T-helper 17 cell (primary cell): ENCODE measurements at places on chromosomes 3 and 15.

DNA sequence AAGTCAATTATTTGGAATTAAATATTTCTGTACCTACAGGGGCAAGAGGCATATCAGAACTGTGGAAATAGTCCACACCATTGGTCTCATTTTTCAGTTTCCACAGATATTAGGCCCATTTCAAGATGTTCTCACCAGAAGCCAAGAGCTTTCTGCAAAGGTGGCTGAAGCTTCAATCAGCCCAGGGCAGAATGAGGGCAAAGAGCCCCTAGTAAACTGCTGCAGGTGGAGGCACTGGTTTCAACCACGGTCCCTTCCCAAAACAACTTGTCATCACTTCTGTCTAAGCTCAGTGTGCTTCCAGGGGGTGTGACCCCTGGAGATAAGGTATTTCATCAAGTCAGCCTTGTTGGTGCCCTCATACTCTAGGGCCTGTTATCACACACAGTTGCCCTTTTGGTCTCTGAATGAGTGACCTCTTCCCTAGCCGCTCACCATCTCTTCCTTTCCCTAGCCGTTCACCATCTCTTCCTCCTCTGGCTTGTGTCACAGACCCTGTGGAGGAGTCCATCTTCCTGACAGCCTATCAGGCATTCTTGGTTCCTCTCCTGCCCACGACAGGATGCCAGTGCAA, 21.2 kb downstream of the IL17RD start:
- no peaks in the 10 kb centered on the region for H3K36me3 ChIP-seq
- no peak overlapping the region for H3K4me3 ChIP-seq
- no peak overlapping the region for H3K27ac ChIP-seq
- H3K27me3 ChIP-seq: peaks cover 51% of the 10 kb centered on the region

DNA sequence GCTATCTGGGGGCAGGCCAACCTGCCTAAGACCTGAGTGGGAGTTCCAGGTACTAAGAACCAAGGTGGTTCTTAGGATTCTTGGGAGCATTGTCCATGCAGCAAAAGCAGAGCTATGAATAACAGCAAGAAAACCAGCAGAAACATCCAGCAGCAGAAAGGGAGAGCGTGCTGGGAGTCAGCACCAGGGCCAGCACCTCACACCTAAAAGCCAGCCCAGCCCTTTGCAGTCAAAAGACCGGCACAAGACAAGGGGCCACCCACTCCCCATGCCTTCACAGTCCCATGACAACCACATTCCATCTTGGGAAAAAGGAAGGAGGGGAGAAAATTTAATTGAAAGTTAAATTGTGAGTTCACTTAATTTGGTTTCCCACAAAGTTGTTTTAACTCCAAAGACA, 364.9 kb downstream of the AGBL1 start:
- no peaks in the 10 kb centered on the region for H3K4me1 ChIP-seq
- no peaks in the 10 kb centered on the region for H3K36me3 ChIP-seq
- no peaks in the 10 kb centered on the region for H3K27me3 ChIP-seq
- H3K27ac ChIP-seq: no peak overlapping the region

GRCh38 chr15:40782609-40783227, 12.9 kb downstream of the C15orf62 start:
- peaks cover 5% of the 10 kb centered on the region for H3K36me3 ChIP-seq
- no peak overlapping the region for H3K27ac ChIP-seq
- no peaks in the 10 kb centered on the region for H3K27me3 ChIP-seq
- H3K4me1 ChIP-seq: peaks cover 19% of the 10 kb centered on the region
- peak; percentile 80 for DNase-seq
- no peak overlapping the region for H3K4me3 ChIP-seq

GRCh38 chr15:74036271-74037170, 42.0 kb downstream of the PML start:
- no peaks in the 10 kb centered on the region for H3K27me3 ChIP-seq
- DNase-seq: no peak
- no peak overlapping the region for H3K4me3 ChIP-seq
- peak overlapping the region; percentile 84 for H3K27ac ChIP-seq

GRCh38 chr3:15055019-15055557, 10.0 kb downstream of the MRPS25 start:
- peak; percentile 14 for DNase-seq
- H3K36me3 ChIP-seq: peaks cover 3% of the 10 kb centered on the region
- peak overlapping the region; percentile 3 for H3K4me3 ChIP-seq
- peaks cover 33% of the 10 kb centered on the region for H3K4me1 ChIP-seq
- no peaks in the 10 kb centered on the region for H3K27me3 ChIP-seq

- peaks cover 10% of the 10 kb centered on the region for H3K27me3 ChIP-seq
- no peak overlapping the region for H3K4me3 ChIP-seq
- no peaks in the 10 kb centered on the region for H3K36me3 ChIP-seq
- no peak for DNase-seq
- H3K27ac ChIP-seq: no peak overlapping the region
These were observed 761 bp upstream of the GRIP2 start for GRCh38 chr3:14540821-14541385.

DNA sequence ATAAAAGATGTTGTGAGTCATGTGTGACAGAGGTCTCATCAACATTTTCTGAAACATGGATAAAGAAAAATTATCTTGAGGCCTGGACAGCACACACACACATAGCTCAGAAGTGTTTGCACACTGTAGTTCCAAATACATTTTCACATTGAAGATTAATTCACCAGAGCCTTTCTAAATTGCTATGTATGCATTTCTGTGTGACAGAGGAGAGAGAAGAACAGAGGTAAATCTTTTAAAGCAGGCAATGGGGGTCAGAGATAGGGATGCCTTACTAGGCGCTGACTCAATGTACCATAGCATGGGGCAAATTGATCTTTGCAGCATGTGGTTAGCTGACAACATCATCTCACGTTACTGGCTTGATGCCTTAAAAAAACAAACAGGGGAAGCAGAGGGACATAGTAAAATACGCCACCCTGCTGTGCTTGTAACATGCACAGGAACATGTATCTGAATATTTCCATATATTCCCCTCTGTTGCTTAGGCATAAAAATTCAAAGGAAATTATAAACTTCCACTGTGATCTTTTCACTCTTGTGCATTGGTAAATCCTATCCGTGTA, 7.7 kb downstream of the POU1F1 start:
- H3K4me1 ChIP-seq: peaks cover 10% of the 10 kb centered on the region
- no peak overlapping the region for H3K4me3 ChIP-seq
- H3K27me3 ChIP-seq: no peaks in the 10 kb centered on the region
- DNase-seq: no peak
- H3K27ac ChIP-seq: no peak overlapping the region
- H3K36me3 ChIP-seq: peaks cover 2% of the 10 kb centered on the region

DNA sequence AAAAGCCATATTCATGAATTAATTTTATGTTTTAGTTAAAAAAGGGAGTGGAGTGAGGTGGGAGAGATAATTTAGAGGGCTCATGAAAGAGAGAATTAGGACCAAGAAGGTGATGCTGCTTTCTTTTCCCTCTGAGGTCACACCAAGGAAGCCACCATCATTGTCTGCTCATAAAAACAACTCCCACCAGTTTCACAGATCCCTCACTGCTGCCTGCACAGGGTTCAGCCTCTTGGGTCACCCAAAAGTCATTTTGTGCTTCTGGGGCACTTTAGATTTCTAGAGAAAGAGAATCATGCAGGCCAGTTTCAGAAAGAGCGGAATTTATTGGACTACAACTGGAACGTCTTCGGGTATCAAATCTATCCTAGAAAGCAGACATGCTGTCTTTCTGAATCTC, 241.4 kb upstream of the EOMES start:
- no peak for DNase-seq
- H3K27me3 ChIP-seq: peaks cover 14% of the 10 kb centered on the region
- peaks cover 4% of the 10 kb centered on the region for H3K36me3 ChIP-seq
- no peaks in the 10 kb centered on the region for H3K4me1 ChIP-seq
- H3K4me3 ChIP-seq: no peak overlapping the region

DNA sequence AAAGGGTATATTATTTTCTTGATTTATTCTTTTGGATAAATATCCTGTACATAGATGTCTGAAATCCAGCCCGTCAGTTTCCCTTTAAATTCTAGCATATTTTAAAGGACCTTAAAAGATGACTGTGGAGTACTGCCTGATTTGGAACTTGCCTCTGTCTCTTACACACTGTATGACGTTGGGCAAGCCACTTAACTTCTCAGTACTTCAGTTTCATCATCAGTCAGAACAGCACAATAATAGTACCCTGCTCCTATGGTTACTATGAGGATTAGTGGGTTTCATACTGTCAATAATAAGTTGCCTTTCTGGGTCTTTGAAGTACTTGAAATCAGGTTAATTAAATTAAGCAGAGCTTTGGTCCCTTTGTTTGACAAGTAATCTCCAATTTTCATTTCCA, 374.3 kb downstream of the TIGIT start:
- no peaks in the 10 kb centered on the region for H3K36me3 ChIP-seq
- DNase-seq: no peak
- no peaks in the 10 kb centered on the region for H3K27me3 ChIP-seq
- H3K27ac ChIP-seq: no peak overlapping the region
- peaks cover 2% of the 10 kb centered on the region for H3K4me1 ChIP-seq

- H3K27me3 ChIP-seq: no peaks in the 10 kb centered on the region
- peaks cover 2% of the 10 kb centered on the region for H3K36me3 ChIP-seq
- peaks cover 52% of the 10 kb centered on the region for H3K4me1 ChIP-seq
- no peak overlapping the region for H3K27ac ChIP-seq
- no peak for DNase-seq
These were observed 19.5 kb downstream of the SIAH2 start for GRCh38 chr3:150743508-150743907.

GRCh38 chr15:67091071-67091979, 25.9 kb downstream of the SMAD3 start:
- DNase-seq: peak; percentile 63
- peak overlapping the region; percentile 99 for H3K27ac ChIP-seq
- H3K4me3 ChIP-seq: peak overlapping the region; percentile 84
- peaks cover 4% of the 10 kb centered on the region for H3K36me3 ChIP-seq
- H3K4me1 ChIP-seq: peaks cover 64% of the 10 kb centered on the region

DNA sequence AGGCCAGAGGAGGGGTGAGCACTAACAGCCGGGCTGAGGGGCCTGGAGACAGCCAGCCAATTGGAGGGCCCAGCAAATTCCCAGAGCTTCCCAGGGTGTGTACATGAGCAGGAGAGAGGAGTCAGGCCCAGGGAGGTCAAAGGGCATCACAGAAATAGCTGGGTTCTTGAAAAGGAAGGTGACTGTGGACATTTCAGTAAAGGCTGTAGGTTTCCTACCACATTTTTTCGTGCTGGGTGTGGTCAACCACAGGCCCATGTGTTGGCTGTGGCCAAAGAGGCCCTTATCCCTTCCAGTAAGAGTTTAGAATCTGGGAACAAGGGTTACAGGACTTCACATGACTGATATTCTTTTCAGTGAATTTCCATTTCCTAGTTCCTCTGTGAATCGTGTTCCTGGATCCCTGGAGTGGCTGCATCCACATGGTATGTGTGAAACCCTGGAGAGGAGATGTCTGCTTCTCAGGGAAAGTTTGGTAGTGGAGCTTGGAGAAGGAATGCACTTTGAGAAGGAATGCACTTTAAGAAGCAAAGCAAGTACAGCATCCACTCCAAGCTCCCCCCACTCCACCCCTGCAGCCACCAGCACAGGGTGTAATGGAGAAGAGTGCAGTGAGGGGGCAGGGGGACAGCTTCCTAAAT, 73.2 kb upstream of the HEG1 start:
- H3K36me3 ChIP-seq: no peaks in the 10 kb centered on the region
- H3K4me1 ChIP-seq: peaks cover 2% of the 10 kb centered on the region
- no peak for DNase-seq
- peak overlapping the region; percentile 29 for H3K27ac ChIP-seq

GRCh38 chr3:155007729-155008128, 72.4 kb upstream of the MME start:
- H3K4me3 ChIP-seq: no peak overlapping the region
- no peak for DNase-seq
- H3K36me3 ChIP-seq: no peaks in the 10 kb centered on the region
- no peak overlapping the region for H3K27ac ChIP-seq

GRCh38 chr3:128603811-128604775, 46.5 kb downstream of the RPN1 start:
- no peak for DNase-seq
- H3K27me3 ChIP-seq: no peaks in the 10 kb centered on the region
- no peak overlapping the region for H3K4me3 ChIP-seq
- no peaks in the 10 kb centered on the region for H3K4me1 ChIP-seq
